ENCODE measurements at places on chromosomes 2 and 18.
A peak's percentile ranks its signal among the peaks of the same experiment; 100 is the strongest.

GRCh38 chr2:127100251-127101047 lies 6.5 kb downstream of the BIN1 start:
- DNase-seq = peak; percentile 57

GRCh38 chr2:28661589-28662001 lies 90.0 kb upstream of the PPP1CB start:
- no peak for DNase-seq

- no peak for DNase-seq
Observed at GRCh38 chr2:68696554-68696953, 38.1 kb upstream of the ARHGAP25 start.

GRCh38 chr2:54394392-54394791 lies 61.7 kb upstream of the SPTBN1 start:
- no peak for DNase-seq

- DNase-seq = no peak
Observed at GRCh38 chr2:181052523-181052891, 72.1 kb downstream of the UBE2E3 start.

- DNase-seq = no peak
Observed at GRCh38 chr2:66364495-66365333, 70.2 kb upstream of the MEIS1 start.

- no peak for DNase-seq
Observed at GRCh38 chr18:52343138-52343537, 3.1 kb downstream of the DCC start.

DNA sequence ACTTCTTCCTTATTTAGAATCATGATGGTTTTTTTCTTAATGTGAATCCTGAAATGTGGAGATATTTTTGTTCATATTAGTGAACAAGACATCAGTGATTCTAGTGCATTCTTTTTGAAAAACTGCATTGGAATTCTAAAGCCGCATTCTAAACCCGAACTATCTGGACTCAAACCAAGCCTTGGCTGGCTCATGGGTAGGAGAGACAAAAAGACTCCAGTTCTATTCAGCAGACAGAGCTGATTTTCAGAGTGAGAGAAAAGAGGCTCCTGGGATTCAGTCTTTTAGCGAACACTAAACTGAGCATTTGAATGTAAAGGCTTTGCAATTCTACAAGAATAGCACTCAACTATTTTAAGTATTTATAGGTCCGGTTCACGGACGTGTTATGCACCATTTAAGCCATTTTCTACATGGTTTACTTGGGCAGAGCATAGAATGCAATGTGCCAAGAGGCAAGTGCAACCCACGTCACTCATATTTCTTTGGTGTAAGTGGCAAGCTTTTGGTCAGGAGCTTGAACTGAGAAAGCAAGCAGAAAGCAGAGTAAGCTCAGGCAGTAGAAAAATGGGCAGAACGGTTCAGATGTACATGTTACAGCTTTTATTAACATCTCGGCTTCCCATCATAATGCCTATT lies 227.3 kb upstream of the RAB12 start:
- no peak for DNase-seq

DNA sequence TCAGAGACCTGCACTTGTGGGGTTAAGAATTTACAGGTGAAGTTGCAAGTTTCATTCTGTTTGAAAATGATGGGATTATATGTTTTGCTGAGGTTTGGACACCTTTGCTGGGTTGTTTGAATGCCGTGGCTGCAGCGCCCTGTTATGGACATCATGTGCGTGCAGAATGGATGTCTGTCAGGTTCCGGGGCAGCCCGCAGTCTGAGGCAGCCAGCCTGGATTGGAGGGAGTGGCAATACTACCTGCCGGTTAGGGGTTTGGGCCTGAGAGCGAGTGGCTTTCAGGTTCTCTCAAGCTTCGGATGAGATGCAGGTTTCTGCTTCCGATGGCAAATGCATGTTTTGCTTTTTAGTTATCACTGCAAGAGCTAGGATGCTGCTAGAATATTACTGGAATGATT lies 1.1 kb downstream of the CASP8 start:
- DNase-seq = no peak

- DNase-seq = peak; percentile 45
Observed at GRCh38 chr2:96153991-96154431, 8.8 kb upstream of the DUSP2 start.

DNA sequence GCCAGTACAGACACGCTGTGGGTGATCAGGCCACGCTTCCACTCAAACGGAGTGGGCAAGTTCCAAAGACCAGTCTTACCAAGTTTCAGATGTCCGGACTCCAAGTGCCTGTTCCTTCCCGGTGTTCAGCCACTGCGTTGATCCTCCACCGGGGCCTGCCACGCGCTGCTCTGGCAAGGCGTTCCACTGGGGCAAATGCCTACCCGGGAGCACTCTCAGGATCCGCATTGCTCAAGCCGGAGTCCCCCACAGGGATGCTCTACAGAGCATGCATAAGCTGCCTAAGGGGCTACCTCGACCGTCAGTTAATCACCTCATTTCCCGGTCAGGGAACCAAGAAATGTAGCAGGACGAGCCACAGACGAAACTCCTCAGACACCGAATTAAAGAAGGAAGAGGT lies 37.0 kb upstream of the CLASP1 start:
- DNase-seq = no peak

GRCh38 chr2:196434217-196434616 lies 205.3 kb upstream of the CCDC150 start:
- no peak for DNase-seq

- DNase-seq = peak; percentile 97
Observed at GRCh38 chr18:30987467-30988241, 54.9 kb downstream of the DSC3 start.

DNA sequence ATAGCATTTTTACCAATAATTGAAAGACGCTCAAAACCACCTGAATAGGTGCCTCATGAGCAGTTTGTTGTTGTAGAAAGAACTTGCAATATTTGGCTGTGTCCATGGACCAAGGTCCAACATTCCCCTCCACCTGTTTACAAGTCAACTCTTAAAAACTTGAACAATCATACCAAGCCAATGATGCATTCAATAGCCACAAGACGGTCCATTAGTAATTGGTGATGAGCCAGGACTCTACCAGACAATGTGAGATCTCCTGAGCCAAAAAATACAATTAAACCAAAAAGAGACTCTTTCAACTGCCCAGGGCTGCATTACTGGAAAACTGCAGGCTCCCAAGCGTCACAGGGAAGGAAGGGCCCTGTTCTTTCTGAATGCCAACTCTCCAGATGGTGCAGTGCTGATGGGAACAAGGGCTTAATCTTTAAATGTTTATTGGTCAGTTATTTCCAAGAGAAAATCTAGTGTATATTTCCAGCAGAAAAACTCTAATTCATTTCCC lies 118.8 kb upstream of the EPB41L3 start:
- DNase-seq = no peak

DNA sequence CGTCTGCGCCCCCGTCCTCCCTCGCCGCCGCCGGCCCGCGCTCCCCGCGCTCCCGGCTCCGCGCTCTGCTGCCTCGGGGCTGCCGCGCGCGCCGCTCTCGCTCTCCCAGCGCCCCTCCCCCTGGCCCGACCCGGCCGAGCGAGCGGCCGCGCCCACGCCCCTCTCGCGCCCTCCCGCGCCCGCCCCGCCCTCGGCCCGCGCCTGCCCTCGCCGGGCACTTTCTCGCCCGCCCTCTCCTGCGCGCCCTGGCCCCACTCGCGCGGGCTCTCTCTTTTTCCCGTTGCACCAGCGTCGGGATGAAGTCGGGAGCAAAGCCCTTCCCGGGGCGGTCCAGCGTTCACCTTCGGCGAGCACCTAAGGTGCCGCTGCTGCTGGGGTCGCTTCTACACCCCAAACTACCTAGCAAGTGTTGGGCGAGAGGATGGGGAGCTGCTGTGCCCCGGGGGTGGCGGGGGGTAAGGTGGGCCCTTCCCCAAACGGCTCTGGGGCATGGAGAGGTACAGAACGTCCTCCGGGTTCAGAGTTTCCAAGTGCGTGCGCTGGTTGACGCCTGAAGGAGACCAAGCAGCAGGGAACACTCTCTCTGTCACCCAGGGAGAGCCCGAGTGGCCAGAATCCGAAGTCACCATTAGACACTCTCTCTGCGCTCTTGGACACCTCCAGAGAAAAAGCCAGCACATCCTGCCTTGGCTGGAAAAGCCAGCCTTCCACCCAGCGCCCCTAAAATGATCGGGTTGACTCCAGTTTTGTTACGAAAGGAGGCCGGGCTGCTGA lies at the start of gene COLEC12:
TSS of gene COLEC12 (minus strand) at position 70 of the 774 bp plus-strand sequence. CDS start 187 bp downstream, outside the sequence.
- DNase-seq = no peak

- no peak for DNase-seq
Observed at GRCh38 chr2:160224507-160224906, 24.4 kb upstream of the ITGB6 start.

GRCh38 chr2:9641641-9642040 lies 10.8 kb upstream of the YWHAQ start:
- no peak for DNase-seq

GRCh38 chr2:40741532-40741931 lies 289.6 kb upstream of the SLC8A1 start:
- no peak for DNase-seq

DNA sequence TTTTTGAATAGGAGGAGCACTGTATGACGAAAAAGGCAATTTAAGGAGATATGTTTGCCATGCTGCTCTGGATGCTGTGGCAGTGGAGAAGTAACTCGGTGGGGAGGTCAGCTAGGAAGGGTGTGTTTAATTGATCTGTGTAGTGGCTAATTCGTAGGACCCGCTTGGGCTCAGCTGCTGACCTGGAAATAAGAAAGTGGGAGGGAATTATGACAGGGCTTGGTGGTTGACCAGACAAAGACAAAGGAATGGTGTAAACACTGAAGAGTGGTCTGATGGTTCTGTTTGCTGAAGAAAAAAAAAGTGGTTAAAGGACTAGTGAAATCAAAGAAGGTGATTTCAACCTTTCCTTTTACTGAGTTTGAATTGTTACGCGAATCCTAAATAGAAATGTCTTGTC lies 146.0 kb downstream of the MAP4K4 start:
- DNase-seq = no peak

GRCh38 chr2:140657657-140658056 lies 1473.2 kb downstream of the LRP1B start:
- DNase-seq = no peak

DNA sequence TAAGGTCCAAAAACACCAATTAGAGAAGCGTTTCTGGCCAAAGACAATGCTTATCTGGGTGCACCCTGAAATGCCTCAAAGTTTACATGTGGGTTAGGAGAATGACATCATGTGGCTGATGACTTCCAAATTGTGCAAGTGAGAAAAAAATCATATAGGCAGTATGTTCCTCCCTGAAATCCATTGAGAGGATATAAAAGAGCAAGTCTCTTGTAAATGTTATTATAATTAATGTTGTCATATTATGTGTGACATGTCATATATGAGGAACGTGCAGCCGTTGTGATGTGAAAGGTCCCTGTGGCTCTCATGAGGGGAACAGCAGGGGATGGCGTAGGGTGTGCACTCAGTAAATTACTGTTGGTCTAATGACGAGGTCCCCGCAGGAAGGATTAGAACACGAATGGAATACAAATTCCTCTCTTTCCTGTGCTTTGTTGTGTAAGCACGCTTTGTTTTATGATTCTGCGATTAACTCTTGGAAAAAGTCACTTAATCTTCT lies 290.8 kb downstream of the PRKCE start:
- DNase-seq = no peak

DNA sequence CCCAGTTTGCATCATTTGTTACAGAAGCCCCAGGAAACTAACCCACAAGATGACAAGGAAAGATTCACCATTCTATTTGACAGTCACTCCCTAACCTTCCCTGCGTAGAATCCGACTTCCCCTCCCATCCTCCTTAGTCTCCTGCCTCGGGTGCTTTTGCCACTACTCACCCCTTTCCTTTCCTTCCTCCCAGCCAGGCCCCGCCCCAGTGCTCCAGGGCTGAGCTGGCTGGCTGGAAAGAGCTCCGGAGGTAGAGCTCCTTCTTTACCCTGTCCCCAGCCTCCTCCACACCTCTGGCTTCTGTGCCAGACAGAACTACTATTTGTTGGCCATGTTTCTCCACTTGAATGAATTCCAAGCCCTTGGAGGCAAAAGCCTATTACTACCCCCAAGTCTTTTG lies 317.6 kb upstream of the NCKAP5 start:
- no peak for DNase-seq

- no peak for DNase-seq
Observed at GRCh38 chr2:102119255-102119654, 23.3 kb upstream of the IL1R1 start.

GRCh38 chr2:167880415-167880814 lies 367.0 kb downstream of the STK39 start:
- no peak for DNase-seq

DNA sequence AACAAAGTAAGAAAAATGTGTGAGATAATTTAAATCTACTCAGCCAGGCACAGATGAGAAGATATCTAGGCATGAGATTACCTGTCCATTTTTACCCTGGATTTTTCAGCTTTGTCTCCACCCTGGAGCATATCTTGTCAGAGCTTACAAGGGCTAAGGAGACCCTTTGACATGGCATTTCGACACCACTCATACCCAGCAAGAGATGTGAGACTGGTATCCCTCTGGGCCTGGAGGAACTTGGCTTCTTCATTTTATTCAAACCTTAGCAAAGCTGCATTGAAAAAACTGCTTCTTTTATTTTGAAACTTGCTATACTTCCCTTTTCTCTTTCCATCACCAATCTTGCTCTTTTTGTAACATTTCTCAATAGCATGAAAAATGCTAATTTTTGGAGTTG lies 194.9 kb upstream of the HNMT start:
- no peak for DNase-seq

DNA sequence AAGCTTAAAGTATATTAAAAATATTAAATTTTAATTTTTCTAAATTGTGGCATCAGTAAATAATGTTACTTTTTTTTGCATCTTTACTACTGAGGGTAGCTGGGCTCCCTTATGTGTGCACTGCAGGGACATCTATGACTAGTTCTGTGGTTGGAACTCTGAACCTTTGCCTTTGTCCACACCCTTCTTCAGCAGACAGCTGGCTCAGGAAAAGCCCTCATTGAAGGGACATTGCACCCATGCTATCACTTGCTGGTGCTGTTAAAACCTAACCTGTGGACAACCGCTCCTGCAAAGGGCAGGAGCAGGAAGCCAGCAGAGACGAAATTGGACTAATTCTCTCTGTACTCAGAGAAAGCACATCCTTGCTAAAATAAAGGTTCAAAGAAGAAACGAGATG lies 30.1 kb downstream of the MOCOS start:
- no peak for DNase-seq

DNA sequence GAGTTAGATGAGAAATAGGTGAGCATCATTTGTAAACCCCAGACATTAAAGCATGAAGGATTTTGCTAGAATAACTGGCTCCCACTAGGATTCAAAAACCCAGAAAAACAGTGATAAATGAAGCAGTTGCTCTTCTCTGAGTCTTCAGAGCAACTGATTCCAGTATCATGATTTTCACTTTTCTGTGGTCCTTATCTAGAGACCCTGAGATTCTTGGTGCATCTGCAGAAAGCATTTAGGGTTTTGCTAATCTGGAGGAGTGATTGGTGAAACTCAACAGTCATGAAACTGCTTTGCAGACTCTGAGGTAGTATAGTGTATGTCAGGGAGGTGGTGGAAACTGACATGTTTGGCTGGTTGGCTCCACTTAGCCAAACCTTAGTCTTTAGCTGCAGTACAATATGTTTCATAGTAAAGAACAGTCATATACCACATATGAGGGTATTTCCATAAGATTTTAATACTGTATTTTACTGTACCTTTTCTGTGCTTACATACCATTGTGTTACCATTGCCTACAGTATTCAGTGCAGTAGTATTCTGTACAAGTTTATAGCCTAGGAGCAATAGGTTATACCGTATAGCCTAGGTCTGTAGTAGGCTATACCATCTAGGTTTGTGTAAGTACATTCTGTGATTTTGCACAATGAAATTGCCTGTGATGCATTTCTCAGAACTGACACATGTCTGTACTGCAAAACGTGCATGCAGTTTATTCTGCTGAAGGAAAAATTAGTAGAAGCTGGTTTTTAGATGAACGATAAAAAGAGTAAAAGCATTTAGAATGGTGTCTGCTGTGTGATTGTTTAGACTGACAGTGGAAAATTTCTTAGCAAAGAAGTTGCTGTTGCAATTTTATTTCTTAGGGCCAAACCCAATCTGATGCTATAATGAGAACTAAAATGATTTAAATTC lies 23.8 kb downstream of the EML4 start:
- no peak for DNase-seq

Measured in RWPE2 (cell line).